ENCODE measurements at places on chromosomes 2 and 18. TPM values are rescaled to one million over a fixed set of nuclear protein-coding genes. Genes with fewer than 3 reads are reported as not detected.

Gene ZNF521
- total RNA-seq = not detected

Gene FHOD3
- total RNA-seq = 2.9 TPM

Gene THADA
- total RNA-seq = 21.7 TPM

Gene CROCC2
- total RNA-seq = not detected

Gene CCDC102B
- 0.38 TPM for total RNA-seq

Gene DSG2
- total RNA-seq = 59.6 TPM

Gene RND3
- total RNA-seq = 45.9 TPM

Gene RNU2-63P
- not detected for total RNA-seq

Gene SOCS6
- total RNA-seq = 28.4 TPM

Gene ECEL1
- 0.23 TPM for total RNA-seq

Gene ABCB11
- total RNA-seq = 0.01 TPM

Gene UGT1A5
- total RNA-seq = 0.09 TPM

Gene ASB18
- not detected for total RNA-seq

Gene PAPOLG
- total RNA-seq = 10.6 TPM

Gene C2orf15
- total RNA-seq = 0.51 TPM

Gene HOXD9
- total RNA-seq = 1.1 TPM

Gene DUSP19
- total RNA-seq = 0.80 TPM

Gene CLEC4F
- total RNA-seq = not detected

Gene PRKAG3
- total RNA-seq = not detected

Gene C1QL2
- 0.31 TPM for total RNA-seq

Gene MYOM1
- 0.31 TPM for total RNA-seq

Gene GKN2
- 2.4 TPM for total RNA-seq

Gene KCNJ3
- not detected for total RNA-seq

Gene RDH14
- 39.9 TPM for total RNA-seq

Gene MROH2A
- total RNA-seq = 0.23 TPM

Gene FBXO41
- 4.7 TPM for total RNA-seq

Gene SERPINB11
- 0.03 TPM for total RNA-seq

Gene SLC9A2
- total RNA-seq = 2.9 TPM

Gene ZBTB7C
- 0.27 TPM for total RNA-seq

Gene GAD1
- total RNA-seq = 0.34 TPM

Gene IL1F10
- total RNA-seq = 0.09 TPM

Gene TUBB8B
- not detected for total RNA-seq

Gene FN1
- 179 TPM for total RNA-seq

Gene ANKRD39
- total RNA-seq = 21.9 TPM

Gene ITPRID2
- total RNA-seq = 51.2 TPM

Gene HOXD3
- 0.11 TPM for total RNA-seq

Gene AQP12A
- total RNA-seq = not detected

Gene CXXC1
- total RNA-seq = 40.7 TPM
